Inflammatory macrophage treated with lipopolysaccharide for 1 hour (primary cell): ENCODE measurements at places on chromosomes 16 and 17.

GRCh38 chr17:80029258-80029974, 6.3 kb downstream of the TBC1D16 start:
- DNase-seq, result peak; percentile 66

DNA sequence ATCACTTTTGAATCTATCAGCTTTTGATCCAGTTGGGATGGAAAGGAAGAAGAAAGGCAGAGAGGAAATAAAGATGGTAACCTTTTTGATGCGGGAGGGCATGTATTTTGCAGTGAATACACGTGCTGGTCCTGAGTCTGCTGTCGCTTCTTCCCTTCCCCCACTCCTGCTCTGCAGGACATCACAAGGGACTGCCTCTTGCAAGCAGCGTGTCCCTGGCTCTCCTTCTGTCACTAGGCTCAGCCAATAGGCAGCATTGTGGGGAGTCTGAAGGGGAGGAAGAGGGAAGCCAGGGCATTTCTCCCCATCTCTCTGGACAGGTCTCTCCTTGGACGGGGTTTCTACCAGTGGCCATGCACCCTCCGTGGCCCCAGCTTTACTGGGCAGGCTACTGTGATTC, 15.7 kb upstream of the WFDC1 start:
- DNase-seq, result no peak

- no peak for DNase-seq
These were observed 68.1 kb upstream of the SEC14L1 start for GRCh38 chr17:77072670-77073069.

GRCh38 chr16:62077998-62078397, 41.8 kb upstream of the CDH8 start:
- no peak for DNase-seq

DNA sequence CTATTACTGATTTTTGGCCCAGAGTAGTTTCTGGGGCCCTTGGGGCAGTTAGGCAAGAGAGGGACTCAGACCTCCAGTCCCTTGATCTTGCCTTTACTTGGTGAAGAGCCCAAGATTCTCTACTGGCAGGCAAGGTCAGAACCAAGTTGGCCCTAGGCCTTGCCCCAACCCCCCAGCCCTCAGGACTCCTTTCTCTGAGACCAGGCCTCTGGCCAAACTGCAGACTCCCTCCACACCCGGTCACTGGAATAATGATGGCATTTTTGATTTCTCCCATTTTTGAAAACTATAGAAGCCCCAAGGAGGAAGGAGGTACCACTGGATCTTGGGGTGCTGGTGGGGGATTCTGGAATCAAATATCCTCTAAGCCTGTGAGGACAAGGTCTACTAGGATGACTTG, 18.0 kb upstream of the HOXB9 start:
- DNase-seq, result no peak

- DNase-seq, result no peak
These were observed 2.4 kb downstream of the ZNF598 start for GRCh38 chr16:2007081-2007836.

DNA sequence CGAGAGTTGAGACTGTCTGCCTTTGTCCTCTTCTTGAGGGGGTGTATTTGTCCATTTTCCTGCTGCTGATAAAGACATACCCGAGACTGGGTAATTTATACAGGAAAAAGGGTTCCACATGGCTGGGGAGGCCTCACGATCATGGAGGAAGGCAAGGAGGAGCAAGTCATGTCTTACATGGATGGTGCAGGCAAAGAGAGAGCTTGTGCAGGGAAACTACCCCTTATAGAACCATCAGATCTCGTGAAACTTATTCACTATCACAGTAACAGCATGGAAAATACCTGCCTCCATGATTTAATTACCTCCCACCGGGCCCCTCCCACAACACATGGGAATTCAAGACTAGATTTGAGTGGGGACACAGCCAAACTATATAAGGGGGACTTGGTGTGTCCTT, 338.2 kb upstream of the TNRC6C start:
- no peak for DNase-seq

GRCh38 chr16:22633799-22634198, 123.1 kb downstream of the NPIPB5 start:
- DNase-seq, result no peak

DNA sequence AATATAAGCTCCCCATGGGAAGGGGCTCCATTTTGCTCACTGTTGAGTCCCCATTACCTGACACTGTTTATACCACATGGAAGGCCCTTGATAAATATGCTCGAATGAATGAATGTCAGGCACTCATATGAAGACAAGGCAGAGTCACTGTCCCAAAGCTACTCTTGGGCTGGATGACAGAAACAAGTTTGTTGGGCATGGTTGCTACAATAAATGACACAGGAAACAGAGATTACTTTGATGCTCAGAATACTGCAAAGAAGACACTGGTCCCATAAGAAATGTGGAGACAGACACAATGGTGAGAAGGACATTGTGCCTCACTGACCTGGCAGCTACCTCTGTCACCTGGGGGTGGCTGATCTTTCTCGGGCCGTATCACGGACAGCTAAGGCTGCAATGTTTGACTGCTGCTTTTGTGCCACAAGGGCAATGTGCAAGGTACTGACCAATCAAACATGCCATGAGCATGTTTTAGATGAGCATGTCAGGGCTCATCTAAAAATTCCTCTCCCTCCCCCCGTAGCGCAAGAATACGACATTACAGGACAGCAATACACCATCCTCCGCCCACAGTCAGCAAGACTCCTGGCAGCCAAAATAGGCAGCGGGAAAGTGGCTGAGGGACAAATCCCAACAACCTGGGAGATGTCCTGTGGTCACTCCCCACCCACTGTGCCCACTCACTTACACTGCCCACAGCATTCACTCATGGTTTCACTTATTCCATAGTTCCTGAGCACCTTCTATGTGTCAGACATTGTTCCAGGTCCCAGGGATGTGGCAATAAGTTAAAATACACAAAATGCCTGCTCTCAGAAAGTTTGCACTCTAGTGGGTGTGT, 5.0 kb downstream of the PIK3R6 start:
- no peak for DNase-seq

DNA sequence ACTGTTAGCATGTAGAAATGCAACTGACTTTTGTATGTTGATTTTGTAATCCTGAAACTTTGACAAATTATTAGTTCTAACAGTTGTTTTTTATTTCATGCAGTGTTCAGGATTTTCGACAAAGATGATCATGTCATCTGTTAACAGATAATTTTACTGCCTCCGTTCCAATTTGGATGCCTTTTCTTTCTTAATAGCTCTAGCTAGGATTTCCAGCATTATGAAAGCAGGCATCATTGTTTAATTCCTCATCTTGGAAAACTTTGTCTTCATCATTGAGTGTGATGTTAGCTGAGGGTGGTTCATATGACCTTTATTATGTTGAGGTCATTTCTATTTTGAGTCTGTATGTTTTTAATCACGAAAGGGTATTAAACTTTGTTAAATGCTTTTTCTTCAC, 31.9 kb downstream of the RMI2 start:
- DNase-seq, result peak; percentile 75

- no peak for DNase-seq
These were observed 24.9 kb downstream of the CDRT4 start for GRCh38 chr17:15442311-15443180.

GRCh38 chr17:37121616-37122015, 172.9 kb downstream of the AATF start:
- no peak for DNase-seq

DNA sequence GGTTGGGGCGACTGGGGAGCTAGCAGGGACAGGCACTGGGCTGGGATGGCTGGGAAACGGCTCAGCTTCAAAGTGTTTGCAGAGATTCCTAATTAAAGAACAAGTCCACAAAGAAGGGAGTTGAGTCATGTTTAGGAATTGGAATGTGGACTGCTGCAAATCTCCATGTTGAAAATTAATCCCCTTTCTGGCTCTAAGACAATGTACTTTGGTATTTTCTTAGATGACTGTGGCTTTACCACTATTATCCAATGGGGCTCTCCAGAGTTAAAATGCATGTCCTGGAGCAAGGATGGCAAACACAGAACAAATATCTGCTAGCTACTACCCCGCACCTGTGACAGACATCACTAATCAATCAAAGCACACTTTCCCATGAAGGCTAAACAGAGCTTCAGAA, 22.2 kb upstream of the WSCD1 start:
- no peak for DNase-seq

- peak; percentile 18 for DNase-seq
These were observed 355.3 kb downstream of the TOX3 start for GRCh38 chr16:52191531-52192134.

DNA sequence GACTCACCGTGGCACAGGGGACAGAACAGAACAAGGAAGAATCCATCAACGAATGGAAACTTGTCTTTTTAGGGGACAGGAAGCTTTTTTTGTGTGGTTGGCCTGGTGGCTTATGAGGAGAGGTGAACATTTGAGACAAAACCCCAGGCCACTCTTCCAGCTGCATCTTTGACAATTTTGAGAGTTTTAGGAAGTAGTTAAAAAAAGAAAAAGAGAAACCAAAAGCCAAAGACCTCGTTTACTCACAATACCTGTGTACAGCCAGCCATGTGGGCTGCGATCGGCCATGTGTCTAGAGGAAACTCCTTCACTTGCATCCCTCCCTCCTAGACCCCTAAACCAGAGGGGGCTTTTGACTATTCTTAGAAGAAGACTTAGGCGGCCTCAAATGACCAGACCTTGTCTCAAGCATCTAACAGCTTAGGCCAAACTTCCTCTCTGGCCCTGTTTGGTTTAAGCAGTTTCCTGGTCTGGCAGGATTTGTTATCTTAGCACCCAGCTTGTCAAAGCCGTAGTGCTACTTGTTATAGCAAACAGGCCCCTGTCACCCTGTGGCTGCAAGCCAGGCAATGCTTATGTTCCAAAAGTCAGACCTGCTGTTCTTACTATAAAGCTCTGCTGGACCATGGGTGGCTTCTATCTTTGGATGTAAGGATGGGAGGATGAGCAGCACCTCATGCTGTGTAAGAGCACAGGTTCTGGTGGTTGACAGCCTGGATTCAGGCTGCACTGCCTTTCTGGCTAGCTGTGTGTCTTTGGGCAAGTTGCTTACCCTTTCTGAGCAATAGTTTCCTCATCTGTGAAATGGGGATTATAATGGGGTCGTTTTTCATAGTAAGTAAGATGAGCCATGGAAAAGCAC, 17.7 kb downstream of the KSR1 start:
- peak; percentile 61 for DNase-seq
